ENCODE measurements at places on chromosomes 2 and 18.

DNA sequence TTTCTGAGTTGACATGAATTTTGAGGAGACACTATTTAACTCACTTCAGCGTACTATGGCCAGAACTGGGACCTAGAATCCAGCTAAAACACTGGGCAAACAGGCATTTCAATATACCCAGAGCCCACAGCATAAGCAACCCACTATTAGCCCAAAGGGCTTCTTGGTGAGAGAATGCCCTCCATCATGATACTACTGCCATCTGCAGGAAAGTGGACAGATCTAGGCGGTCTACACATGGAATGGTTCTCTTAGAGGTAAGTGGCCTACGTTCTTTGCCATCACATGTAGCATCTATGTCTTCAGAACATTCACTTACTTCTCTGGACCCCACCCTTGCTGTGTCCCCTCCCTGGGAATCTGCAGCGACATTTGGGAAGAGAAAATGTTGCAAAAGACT, 181.3 kb upstream of the LINC00305 start:
- no peak for DNase-seq

DNA sequence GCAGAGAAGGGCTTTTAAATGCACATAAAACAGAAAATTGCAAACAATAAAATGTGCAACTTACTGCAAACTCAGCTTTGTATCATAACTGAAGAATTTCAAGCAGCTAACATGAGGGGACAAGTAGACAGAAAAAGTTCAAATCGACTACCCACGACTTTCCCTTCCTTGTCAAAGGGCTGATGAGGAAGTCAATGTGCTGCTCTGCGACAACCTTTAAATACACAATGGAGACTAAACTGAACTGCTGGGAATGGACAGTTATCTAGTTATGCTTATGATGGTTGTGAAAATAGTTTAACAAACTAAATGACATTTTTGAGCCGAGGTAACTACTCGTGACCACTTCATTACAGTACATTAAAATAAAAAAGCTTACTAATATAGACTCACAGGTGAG, 84.1 kb downstream of the INO80D start:
- DNase-seq, result peak; percentile 25

DNA sequence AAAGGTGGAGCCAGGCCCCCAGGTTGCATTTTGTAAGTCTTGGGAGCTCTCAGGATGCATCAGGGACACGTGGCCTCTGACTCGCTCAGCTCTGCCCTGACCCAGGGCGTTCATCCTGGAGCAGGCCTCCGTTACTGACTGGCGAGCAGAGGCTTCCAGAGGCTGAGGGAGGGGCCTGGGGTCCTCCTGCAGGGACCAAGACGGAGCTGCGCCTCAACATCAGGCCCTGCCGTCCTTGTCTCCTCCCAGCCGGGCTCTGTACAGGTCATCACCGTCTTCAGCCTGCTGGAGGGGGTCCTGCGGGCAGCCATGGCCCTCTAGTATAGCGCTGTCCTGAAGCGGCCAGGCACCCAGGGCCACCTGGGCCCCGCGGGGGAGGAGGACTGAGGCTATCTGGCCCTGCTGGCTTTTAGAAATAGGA, 10.2 kb upstream of the ALPP start:
- DNase-seq, result no peak

- no peak for DNase-seq
Observed at GRCh38 chr2:62189196-62189595, 6.7 kb upstream of the B3GNT2 start.

- no peak for DNase-seq
Observed at GRCh38 chr2:88603146-88603545, 24.1 kb downstream of the EIF2AK3 start.

DNA sequence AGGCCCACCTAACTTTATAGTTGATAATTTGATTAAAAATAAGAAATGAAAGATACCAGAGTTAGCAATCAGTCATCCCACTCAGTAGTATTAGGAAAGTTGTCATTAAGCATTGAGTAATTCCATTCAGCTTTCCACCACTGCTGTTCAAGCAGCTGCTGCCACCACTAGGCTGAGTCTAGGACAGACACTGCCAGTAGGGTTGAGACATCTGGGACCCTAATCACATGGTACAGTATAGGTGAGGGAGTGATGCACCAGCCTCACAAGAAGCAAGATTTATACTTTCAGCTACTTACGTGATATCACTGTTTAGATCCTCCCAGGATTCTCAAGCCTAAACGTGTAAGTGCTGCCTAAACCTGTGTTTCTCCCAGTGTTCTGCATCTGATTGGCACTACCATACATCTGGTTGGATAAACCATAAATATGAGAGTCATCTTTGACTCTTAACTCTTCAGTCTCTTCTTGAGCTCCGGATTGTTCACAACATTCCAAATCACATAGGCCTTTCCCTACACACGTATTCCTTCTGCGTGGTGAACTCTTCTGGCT, 3.2 kb downstream of the UBXN4 start:
- peak; percentile 72 for DNase-seq

DNA sequence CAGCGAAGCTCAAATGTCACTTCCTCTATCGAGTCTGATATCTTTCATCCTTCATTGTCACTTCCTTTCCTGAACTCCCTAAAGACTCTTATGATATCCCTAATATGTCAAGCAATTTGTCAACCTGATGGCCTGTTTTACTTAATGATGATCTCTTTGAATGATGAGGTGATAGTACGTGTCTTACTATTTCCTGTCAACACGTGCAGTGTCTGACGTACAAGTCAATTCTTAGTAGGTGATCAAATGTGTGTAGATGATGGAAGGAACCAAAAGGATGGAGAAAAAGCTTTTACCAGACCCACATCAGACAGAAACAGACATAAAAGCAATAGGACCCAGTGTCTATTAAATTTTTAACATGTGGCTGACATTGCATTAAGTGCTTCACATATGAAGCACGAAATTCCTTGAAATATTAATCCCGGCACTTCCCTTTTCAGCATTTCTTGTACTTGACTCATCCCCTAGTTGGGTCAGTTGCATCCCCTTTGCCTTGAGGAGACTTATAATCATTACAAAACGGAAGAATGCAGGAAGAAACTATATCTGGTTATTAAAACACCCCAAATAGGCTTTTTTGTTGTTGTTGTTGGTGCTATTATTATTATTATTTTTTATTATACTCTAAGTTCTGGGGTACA, 108.6 kb upstream of the NYAP2 start:
- no peak for DNase-seq

- DNase-seq, result no peak
Observed at GRCh38 chr2:69776886-69777785, 35.2 kb downstream of the ANXA4 start.

- DNase-seq, result no peak
Observed at GRCh38 chr2:154097833-154098398, 226.2 kb downstream of the GALNT13 start.

GRCh38 chr2:85276571-85277118, 51.1 kb downstream of the TGOLN2 start:
- DNase-seq, result no peak

DNA sequence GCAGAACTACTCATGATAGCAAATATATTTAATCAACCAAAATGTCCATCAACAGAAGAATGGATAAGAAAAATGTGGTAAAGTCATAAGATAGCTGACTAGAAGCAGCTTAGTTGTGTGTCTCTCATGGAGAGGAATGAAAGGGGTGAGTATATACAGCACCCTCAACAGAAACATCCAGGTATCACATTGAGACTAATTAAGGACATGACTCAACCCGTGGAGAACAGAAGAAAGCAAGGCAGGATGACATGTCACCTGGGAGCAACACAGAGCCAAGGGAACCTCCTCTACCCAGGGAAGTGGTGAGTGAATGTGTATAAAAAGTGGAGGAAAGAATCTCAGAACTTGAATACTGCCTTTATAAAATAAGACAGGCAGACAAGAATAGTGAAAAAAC, 1695.0 kb upstream of the CELF4 start:
- DNase-seq, result no peak

DNA sequence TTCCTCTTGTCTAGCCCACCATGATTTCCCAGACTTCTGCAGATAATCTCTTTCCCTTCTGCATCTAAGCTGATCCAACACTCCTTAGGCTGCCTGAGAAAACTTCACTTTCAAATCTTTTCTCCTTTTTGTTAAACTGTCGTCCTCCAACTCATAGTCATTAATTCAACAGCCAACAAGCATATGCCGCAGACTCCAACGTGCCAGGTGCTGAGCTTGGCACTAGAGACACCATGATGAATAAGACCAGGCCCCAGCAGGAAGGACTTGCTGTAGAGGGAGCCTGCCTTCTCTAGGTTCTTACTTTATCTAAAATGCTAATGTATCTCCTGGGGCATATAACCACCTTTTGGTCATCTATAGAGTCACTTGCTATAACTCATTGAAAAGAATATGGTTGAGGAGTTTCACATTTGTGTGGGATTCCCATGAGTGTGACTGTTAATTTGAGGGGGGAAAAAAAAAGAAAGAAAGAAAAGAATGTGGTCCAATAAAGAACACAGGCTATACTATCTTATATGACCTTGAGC, 51.0 kb downstream of the ANKRD44 start:
- no peak for DNase-seq

- no peak for DNase-seq
Observed at GRCh38 chr2:180077295-180077906, 70.3 kb upstream of the CWC22 start.

DNA sequence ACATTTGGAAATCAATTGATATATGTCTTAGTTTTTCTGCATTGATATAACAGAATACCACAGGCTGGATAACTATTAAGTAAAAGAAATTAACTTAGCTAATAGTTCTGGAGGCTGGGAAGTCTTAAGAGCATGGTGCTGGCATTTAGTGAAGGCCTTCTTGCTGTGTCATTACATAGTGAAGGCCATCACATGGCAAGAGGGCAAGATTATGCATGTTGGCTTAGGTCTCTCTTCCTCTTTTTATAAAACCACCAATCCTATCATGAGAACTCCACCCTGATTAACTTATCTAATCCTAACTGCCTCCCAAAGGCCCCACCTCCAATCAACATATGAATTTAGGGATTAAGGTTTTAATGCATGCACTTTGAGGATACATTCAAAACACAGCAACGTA, 225.5 kb upstream of the VRK2 start:
- DNase-seq, result no peak

DNA sequence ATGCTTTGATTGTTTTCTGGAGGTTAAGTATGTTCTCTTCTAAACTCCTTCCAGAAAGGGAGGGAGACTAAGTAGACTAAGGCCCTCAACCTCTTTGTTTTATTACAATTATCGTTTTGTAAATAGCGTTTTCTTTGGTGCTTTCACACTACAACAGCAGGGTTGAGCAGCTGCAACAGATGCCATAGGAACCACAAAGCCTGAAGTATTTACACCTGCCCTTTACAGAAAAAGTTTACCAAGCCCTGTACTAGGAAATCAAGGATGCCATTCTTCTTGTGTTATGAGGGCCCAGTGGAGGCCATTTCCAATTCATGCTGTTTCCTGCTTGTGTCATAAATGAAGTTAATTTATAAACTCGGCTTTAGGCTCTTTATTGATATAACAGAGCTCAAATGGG, 914.8 kb downstream of the DCDC2C start:
- DNase-seq, result no peak

- no peak for DNase-seq
Observed at GRCh38 chr18:39761273-39761672, 2193.8 kb upstream of the PIK3C3 start.

GRCh38 chr2:28901841-28902240, 7.4 kb downstream of the WDR43 start:
- DNase-seq, result no peak

DNA sequence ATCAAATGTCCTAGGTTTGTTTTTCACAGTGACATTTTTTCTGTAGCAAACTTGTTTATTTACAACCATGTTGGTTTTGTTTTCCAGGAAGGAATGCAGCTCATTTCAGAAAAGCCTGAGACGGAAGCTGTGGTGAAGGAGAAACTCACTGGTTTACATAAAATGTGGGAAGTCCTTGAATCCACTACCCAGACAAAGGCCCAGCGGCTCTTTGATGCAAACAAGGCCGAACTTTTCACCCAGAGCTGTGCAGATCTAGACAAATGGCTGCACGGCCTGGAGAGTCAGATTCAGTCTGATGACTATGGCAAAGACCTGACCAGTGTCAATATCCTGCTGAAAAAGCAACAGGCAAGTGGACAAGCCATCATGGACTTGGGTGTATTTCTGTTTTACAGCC, 79.2 kb upstream of the EML6 start:
- DNase-seq, result no peak

DNA sequence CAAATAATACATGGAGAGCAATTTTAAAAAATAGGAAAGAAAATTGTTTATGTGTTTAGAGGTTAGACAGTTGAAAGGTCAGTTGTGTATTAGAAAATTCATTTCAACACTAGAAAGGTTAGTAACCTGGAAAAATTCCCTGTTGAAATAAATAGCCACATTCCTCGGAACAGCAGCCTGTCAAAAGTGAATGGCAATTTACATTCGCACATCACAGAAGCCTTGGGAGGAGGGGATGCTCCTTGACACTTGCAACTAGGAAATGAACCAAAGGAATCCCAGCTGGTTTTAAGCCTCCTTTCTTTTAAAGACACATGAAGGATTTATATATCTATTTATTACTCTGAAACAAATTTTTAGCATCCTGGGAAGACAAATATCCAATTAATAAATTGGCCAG, 653.5 kb upstream of the LRRTM4 start:
- no peak for DNase-seq

- no peak for DNase-seq
Observed at GRCh38 chr2:190119923-190120590, 57.5 kb upstream of the MSTN start.

DNA sequence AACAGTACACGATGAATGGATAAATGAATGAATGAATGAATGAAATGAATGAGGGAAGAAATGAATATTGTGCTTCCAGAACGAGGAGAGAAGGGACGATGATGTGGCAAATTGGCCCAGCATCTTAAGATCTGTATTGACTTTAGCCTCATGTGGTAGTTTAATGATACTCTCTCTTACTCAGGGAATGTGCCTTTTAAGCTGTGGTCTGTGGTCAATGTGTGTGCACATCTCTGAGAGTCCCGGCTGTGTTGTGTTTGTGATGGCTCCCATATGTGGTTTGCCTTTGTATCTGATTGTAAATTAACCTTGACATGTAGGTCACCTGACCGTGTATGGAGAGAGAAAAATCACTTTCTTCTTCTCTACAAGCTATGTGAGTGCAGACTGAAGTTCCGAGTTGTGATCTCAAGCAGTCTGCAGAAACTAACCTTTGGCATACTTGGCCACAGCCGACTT, 91.2 kb downstream of the NEDD4L start:
- peak; percentile 2 for DNase-seq

DNA sequence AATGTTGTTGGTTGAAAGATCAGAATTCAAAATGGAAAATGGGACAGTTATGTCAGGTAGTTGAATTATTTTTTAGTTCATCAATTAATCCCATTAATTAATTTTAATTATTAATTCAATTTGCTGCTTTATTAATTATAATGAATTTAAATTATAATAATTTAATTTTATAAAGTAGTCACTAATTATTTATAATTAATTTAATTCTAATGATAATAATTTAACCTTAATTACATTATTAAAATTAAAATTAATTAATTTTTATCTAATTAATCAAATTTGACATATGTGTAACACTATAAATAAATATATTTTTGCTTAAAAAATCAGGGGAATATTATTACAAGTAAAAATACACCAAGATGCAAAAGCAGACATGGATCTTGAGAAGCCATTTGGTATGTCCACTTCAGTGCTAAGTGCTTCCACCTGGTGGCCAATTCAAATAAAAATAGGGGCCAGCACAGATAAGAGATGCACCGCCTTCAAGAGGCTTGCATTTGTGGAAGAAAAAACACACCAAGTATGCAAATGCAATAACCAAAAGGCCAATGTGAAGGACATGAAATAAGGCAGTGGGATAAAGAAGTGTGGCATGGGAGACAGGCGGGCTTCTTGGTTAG, 73.2 kb downstream of the MBP start:
- DNase-seq, result peak; percentile 72

GRCh38 chr18:61893309-61893970, 633 bp upstream of the RNF152 start:
- no peak for DNase-seq

- peak; percentile 46 for DNase-seq
Observed at GRCh38 chr2:38557981-38558380, 44.7 kb downstream of the HNRNPLL start.

All from inflammatory macrophage treated with lipopolysaccharide for 4 hours (primary cell).